ENCODE measurements at places on chromosomes 2 and 18.

DNA sequence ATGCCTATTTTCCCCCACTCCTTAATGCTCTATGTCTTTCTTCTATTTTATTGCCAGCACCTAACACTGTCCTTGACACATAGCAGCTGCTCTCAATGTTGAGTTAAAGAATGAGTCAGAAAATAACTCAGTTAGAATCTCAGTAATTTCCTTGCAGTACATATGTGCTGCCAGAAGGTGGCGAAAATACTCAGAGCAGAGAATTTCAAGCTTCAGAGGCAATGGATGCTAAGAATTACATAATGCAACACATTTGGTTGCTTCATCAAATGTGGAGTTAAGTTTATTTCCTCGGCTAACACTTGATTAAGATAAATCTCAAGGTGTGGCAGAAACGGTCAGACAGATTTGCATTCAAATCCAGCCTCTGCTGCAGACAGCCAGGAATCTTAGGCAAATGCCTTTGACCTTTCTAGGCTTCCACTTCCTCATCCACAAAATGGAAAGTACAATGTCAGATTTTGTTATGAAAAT is 105.6 kb downstream of the VSNL1 start:
- peak; percentile 53 for DNase-seq

- DNase-seq = no peak
These were observed 28.6 kb downstream of the ITM2C start for GRCh38 chr2:230893338-230893737.

DNA sequence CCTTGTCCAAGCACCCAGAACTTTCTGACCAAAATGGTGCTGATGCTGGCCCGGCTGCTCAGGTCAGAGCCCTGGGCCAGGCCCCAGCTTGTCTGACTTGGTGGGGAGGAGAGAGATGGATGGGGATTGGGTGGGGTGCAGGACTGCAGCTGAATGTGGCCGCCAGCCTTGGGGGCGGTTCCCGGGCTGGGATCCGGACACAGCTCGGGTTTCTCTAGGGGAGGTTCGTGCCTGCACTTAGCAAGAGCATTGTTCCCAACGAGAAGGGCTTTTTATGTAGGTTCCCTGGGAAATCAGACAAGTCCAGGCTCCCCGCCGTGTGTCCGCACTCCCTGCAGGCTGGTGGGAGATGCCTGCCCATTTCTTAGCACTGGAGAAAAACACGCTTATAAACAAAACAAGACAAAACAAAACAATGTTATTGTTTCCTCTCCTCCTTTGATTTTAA is 50.5 kb upstream of the HS6ST1 start:
- DNase-seq = no peak

DNA sequence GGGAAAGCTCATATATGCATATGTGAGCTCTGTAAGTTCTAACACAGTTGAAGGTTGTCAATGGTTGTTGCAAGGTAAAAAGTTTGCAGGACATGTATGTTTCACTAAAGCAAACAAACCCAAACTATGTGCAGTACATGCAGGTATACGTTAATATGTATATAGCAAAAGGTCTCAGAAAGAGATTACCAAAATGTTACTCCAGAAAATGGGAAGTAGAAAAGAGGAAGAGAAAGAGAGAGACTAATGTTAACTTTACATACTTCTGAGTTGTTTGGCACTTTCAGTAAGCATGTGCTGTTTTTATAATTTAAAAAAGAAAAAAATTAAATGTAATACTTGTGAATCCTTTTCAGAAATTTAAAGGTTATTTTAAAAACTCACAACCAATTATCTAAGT is 32.8 kb upstream of the PEX13 start:
- DNase-seq = no peak
